ENCODE measurements at places on chromosomes 2 and 18.

DNA sequence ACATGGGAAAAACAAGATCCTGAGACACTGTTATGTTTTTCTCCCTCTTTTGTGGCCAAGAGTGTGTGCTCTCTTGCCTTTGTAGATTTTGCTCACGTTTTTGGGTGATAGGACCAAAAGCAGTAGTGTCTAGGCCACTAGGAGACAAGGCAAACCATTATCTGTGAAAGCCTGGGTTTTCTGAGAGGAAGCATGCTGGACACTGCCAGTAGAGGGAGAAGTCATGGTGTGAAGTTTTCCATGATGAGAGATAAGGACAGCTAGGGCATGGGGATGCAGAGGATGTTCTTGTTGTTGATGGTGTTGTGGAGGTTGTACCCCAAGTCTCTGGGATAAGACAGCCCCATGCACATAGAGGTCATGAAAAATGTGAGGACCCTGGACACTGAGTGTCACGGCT lies 285.3 kb downstream of the SOX11 start:
- no peak for DNase-seq

- no peak for DNase-seq
Measured at GRCh38 chr2:68734688-68735525, at the start of gene ARHGAP25. Gene ARHGAP25 (plus strand): TSS chr2:68734811. CDS start chr2:68735200, 389 bp downstream.

GRCh38 chr2:152483276-152484063 lies 148.5 kb downstream of the FMNL2 start:
- DNase-seq = no peak

- DNase-seq = no peak
Measured at GRCh38 chr2:207768866-207769596, 675 bp downstream of the FZD5 start.

- DNase-seq = no peak
Measured at GRCh38 chr2:9560628-9561027, 5.0 kb upstream of the ADAM17 start.

DNA sequence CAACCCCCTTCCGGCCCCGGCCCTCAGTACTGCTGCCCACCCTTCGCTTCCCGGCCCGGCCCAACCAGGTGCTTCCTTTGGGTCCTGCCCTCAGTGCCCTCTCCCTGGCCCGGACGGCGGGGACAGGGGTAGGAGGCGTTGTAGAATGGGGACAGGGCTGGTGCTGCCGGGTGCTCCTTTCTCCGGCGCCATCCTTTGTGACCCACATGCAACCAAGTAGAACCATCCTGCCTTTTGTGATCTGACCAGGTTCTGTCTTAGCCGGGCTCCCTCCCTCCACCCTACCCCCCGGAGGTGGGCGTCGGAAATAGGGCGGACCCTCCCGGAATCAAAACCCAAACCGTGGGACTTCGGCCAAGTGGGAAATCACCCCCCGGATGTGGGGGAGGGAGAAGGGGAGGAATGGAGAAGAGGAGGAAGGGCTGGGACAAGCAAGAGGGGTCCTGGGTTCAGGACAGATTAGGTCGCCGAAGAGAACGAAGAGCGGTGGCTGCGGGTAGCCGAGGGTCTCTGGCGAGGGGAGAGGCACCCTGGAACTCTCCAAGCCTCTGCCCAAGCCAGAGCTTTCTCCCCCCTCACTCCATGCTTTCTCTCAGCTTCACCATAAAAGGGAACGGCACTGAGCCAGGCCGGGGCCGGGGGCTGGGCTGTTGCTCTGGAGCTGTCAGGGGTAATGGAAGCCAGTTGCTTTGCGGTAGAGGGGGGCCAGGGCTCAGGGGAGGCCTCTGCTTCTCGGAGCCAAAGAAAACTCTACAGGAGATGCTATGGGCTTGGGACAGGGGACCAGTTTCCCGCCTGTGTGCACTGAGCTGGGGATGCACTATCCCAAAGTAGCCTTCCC lies 756 bp upstream of the OST4 start:
- no peak for DNase-seq

GRCh38 chr2:45127321-45127720 lies 118.1 kb upstream of the SIX2 start:
- no peak for DNase-seq

DNA sequence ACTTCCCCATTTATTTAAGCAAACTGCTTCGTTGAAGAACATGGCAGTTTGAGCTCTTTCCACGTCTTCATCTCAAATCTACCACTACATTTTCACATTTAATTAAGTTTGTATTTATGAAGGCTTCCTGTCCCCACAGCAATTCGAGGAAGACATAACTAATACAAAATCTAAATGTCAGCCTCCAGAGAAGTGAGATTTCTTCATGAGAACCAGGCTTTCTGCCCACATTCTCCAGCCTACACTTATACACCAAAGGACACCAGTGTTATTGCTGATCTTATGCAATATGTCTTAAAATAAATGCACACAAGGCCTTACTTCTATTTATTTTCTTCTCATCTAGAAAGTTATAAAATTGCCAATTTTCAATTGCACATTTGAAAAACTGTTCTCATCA lies 1209.3 kb upstream of the FAM98A start:
- DNase-seq = no peak

GRCh38 chr2:154507186-154507585 lies 191.3 kb upstream of the KCNJ3 start:
- DNase-seq = no peak

DNA sequence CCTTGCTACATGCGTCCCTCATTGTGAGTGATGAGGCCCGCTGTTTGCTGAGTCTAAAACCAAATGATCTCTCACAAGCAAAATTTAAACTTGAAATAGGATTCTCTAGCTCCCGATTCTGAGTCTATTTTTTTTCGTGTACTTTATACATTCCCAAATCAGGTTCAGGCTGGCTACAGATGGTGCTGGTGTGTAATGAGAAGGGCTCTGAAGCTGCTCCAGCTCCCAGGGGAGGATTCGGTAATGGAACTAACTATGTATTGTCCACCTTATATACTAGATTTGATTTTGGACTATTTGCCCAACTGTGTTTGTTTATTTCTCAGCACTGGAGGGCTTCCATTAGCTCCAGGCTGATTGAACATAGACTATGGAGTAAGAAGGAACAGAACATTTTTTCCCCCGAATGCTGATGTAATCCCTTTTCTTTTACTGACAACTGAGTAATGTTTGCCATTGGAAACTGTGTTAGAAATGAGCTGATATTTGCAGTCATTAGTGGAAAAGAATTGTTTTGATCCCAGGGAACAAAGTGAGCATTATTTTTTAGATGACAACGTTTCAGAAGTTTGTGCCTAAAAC lies 274.0 kb upstream of the FIGN start:
- no peak for DNase-seq

DNA sequence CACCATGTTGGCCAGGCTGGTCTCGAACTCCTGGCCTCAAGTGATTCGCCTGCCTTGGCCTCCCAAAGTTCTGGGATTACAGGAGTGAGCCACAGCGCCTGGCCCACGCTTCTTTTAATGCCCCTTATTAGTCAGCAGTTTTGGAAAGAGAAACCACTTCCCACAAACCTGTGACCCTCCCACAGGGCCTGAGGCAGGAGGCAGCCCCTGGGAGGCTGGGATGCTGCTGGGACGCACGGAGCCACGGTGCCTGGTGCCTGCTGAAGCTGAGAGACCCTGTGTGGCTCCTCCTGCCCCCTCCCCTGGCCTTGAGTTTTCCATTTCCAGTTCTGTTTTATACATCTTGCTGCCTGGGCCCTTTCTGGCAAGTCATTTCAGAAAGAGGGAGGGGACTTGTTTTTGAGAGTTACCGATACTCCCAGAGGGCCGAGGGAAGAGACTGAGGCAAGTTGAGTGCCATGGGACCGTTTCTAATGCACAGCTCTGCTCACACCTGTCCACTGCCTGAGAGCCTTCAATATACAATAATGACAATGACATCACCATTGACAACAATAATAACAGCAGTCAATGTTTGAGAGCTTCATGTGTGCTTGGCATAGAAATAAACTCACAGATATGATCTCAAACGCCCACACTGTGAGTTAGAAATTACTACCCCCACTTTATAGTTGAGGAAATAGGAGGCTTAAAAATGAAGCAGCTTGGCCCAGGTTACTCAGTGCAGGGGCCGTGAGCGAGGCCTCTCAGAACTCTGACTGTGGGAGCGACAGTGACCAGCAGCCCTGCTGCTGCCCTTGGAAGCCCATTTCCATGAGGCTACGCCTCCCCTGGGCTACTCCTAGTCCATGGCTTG lies 78.1 kb upstream of the YWHAQ start:
- no peak for DNase-seq

DNA sequence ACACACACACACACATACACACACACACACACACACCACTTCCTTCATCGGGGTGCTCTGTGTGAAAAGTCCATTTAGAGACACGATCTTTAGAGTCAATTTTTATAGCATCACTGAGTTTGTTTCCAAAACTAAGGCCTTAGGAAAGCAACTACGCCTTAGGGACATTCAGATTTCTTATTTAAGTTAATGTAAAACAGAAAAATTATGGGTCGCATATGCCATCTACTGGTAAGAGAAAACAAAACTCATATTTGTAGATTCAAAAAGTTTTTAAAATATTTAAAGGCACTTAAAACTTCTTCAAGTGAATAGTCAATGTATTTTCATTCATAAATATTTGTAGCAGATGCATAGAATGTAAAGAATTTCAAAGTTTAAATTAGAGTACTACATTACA lies 166.2 kb downstream of the ATAD2B start:
- no peak for DNase-seq

DNA sequence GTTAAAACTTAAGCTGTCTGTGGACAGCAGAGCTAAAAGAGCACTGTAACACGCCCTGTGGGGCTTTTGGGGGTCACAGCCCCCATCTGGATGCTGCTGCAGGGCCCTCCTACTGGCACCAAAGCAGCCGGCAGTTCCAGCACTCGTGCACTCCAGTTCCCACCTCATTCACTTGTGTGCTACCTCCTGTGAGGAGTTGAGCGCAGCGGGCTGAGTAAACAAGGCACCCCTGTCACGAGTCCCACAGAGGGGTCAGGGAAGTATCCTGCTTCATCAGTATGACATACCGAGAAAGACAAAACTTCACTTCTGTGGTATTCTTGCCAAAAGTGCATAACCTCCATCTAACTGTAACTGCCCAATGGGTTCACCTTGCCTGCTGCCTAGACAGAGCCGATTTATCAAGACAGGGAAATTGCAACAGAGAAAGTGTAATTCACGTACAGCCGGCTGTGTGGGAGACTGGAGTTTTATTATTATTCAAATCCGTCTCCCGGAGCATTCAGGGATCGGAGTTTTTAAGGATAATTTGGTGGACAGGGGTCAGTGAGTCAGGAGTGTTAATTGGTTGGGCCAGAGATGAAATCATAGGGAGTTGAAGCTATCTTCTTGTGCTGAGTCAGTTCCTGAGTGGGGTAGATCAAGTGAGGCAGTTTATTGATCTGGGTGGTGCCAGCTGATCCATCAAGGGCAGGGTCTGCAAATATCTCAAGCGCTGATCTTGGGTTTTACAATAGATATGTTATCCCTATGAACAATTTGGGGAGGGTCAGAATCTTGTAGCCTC lies 41.6 kb downstream of the TMEM17 start:
- no peak for DNase-seq

DNA sequence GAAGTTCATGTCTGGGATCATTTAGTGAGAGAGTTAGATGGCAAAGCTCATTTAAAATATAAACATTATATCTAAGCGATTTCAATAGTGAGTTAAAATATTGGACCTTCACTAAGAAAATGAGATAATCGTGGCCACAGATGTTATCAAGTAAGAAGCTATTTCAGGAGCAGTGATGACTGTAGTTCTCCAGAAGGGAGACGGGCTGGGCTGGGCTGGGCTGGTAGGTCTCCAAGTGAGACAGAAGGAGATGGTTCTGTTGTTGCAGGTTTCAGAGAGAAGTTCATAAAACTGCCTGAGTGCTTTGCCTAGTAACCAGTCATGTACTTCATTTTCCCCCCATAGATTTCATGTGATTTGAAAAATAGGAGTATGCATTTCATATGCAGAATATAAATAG lies 130.1 kb upstream of the DAPL1 start:
- no peak for DNase-seq

DNA sequence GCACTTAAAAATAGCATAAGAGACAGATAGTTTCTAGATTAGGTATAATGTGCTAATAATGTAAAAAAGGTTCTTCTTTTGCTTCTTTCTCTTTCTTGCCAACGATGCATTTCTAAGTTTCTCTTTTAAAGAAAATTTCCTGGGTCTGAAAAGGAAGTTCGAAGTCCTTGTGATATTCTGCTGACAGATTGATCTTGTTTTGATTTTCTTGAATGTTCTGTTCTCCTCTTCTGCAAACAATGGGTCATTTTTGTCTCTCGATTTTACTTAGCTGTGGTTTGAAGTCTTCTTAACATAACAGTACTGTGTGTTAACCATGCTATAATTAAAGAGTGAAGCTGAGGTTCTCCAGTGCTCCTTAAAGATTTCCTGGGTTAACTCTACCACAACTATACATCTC lies 61.1 kb upstream of the ACYP2 start:
- DNase-seq = no peak

DNA sequence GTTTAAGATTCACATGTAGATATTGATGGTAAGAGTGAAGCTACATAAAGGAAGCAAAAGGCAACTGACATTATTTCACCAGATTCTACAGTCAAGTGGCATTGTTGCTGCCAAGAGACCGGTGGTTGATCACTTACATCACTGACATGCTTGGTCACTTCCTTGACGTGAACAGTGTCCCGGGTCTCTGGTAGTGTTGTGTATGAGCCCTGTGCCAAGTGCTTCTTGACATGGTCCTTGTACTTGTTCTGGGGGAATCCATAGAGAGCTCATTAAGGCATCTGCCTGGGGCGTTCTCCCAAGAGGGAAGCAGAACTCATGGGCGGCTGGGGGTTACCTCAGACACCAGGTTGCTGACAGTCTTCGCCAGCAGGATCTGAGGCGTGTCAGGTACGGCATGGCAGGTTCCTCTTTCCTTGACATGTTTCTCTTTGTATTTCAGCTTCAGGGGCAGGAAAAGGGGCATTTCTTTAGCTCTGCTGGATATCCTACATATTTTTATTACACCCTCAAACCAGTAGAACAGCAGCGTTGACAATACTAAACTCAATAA lies 116.2 kb downstream of the RIF1 start:
- DNase-seq = no peak

GRCh38 chr2:41621563-41621962 lies 426.3 kb upstream of the PKDCC start:
- no peak for DNase-seq

DNA sequence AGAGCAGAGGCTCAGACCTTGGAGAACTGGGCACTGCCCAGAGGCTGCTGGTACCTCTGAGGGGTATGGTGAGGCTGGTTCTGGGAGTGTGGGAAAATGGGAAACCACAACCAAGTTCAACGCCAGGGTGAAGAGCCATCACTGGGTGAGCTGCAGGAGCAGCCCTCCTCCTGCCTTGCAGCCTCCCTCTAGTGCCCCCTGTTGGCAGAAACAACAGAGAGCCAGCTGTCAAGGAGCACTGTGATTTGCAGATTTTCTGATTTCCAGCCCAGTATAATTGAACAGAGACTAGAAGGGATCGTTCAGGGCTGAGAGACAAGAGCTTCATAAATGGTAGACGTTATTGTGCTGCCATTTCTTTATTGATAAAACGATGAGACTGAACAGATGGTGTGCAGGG lies 50.5 kb downstream of the MAPK4 start:
- no peak for DNase-seq

GRCh38 chr2:71896385-71897136 lies 251.1 kb downstream of the CYP26B1 start:
- DNase-seq = no peak
